Kidney epithelial cell (primary cell): ENCODE measurements at places on chromosomes 5 and 9.

GRCh38 chr9:14398473-14398872 lies 84.5 kb upstream of the NFIB start:
- DNase-seq: no peak

DNA sequence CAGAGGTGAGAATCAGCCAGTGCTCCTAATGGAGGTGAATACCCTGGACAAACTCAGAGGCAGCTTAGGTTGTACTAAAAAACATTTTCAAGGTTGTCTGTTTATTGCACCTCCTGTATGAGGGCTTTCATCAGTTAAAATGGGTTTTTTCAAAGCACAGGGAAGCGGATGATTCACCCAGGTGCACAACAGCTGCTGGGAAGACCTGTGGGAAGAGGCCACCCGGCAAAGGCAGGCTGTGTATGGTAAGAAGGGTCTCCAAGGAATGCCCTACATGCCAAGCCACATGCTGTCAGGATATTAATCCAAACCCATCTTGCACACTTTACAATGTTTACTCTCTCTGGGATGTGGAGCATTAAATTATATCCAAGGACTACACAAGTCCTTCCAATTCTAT lies 14.7 kb downstream of the SIL1 start:
- no peak for DNase-seq

- no peak for DNase-seq
These were observed 34.3 kb downstream of the S1PR3 start for GRCh38 chr9:89025553-89025952.

- no peak for DNase-seq
These were observed 89.6 kb downstream of the SFXN1 start for GRCh38 chr5:175567954-175568353.

DNA sequence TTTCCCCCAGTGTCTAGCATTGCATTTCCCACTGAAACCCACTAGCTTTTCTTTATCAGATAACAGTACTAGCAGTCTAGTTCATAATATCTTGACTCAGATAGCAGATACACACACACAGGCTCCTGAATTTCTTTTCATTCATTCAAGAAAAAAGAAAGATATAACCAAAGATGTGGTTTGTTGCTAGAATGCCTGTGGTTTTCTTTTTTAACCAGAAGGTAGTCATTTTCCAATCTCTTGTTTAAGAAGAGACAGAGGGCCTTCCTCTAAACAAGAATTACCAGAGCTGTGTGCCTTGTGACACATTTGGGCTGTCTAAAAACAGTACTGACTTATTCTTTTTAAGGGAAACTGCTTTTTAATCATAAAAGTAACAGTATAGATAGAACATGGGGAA lies 167.3 kb downstream of the PJA2 start:
- DNase-seq: no peak

DNA sequence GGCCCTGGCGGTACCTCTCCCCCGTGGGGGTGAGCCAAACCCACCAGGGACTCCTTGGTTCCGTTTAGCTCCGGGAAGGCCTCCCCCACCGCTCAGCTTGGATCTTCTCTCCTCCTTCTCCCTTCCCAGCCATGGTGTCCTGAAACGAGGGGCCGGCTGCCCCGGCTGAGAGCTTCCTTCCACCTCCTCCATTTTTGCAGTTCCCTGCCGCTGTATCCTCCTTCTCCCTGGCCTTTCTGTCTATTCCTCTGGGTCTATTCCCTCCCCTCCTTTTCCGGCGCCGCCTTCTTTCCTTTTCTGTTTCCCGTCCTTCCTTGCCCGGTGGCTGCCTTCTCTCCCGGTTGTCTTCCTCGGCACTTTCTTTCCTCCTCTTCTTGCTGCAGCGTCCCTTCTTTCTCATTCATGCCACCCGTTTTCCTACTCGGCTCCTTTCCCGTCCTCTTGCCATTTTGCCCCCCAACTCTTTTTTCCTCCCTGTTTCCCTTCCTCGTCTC lies 110.4 kb downstream of the LIFR start:
- no peak for DNase-seq

DNA sequence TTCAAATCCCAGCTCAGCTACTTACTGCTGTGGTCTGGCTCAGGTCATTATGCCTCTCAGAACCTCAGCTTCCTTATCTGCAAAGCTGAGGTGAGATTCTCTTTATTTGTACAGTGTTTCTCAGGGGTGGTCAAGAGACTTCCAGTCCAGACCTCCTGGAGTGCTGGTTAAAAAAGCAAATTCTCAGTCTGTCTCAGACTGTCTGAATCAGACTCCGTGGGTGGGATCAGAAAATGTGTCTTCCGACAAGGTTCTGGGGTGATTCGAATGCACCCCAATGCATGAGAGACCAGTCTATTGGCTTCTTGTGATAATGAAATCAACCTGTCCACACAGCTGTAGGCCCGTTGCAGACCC lies 137.7 kb upstream of the SMIM23 start:
- no peak for DNase-seq

DNA sequence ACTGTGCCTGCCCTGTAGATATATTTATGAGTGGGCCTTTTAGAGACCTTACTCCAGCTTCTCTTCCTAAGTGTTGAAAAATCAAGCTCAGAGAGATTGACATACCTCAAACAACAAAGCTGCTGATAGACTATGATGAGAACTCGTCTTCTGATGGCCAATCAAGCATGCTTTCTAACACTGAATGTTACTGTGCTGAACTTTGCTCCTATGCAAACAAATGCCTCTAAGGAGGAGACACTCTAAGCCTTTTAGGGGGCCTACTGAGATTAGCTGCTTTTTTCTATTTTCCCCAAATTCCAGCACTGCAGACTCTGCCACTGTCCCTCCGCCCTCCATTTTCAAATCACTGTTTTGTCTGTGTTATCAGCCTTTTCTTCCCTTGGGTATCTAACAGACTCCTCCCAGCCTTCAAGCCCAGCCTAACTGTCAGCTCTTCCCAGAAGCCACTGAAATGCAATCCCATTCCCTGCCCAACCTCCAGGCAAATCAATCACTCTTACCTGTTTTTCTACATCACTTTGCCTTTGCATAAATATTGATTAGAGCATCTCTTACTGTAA lies 39.5 kb downstream of the TXNDC8 start:
- DNase-seq: no peak

DNA sequence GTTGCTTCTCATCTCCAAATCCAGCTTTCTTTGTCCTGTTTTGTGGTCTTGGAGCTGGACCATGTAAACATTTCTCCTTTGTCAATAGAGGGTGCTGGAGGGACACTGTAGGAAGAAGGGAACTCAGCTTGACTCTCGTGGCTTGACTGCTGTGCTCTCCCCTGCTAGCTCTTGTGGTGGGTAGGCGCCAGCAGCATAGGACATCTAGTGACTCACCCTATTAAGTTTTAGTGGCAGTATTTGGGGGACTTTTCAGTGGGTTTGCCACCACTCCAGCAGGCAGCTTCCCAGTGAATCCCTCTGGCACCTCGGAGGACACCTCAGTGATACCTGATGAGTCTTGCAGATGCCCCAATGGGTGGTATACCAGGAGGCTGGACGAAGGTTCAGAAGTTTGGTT lies 97.8 kb downstream of the TSSK1B start:
- DNase-seq: no peak

GRCh38 chr5:763397-763796 lies 21.1 kb downstream of the ZDHHC11B start:
- no peak for DNase-seq

DNA sequence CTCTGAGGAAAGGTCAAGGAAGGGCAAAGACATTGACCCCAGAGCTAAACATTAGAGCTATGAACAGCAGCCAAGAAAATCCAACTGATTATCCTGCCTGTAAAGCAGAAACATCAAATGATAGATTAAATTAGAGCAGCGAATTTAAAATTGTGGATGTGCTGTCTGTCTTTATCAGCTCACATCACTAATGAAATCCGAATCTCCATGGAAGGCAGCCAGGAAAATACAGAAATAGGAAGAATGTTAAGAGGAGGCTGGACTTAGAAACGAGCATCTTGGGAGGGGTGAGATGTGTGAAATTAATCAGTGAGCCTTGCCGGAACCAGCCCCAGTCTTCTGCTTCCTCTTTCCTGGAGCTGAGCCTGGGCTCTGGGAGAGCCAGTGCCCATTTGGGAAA lies 191.0 kb downstream of the PJA2 start:
- no peak for DNase-seq

- DNase-seq: no peak
These were observed 23.9 kb downstream of the VCP start for GRCh38 chr9:35048511-35048910.

DNA sequence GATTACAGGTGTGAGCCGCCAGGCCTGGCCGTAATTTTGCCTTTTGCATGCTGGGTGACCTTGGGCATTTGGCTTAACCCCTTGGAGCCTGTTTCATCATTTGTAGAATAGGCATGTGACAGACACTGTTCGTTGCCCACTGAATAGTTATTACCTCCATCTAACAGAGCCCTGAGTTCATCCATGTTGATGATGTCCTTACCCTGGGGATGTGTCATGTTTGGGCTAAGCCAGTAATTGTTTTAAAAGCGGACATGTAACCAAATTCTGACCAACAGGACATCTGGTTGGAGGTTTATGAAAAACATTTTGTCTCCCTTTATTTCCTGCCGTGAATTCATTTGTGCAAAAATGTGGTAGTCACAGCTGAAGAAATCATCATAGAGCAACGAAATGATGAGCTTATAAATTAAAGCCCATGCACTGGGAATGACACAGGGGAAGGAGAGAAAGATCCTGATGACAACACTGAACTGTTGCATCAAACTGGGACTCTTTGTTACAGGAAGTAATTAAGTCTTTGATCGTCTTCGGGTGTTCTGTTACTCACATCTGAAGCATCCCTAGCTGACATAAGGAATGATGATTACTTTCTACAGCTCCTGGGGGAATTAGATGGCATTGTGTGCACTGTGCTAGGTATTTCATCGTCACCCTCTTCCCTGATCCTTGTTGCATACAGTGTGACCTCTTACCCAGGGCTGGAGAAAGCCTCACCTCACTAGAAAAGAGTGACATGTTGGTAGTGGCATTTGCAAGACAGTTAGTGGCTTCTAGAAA lies 117.8 kb downstream of the FGF18 start:
- no peak for DNase-seq

DNA sequence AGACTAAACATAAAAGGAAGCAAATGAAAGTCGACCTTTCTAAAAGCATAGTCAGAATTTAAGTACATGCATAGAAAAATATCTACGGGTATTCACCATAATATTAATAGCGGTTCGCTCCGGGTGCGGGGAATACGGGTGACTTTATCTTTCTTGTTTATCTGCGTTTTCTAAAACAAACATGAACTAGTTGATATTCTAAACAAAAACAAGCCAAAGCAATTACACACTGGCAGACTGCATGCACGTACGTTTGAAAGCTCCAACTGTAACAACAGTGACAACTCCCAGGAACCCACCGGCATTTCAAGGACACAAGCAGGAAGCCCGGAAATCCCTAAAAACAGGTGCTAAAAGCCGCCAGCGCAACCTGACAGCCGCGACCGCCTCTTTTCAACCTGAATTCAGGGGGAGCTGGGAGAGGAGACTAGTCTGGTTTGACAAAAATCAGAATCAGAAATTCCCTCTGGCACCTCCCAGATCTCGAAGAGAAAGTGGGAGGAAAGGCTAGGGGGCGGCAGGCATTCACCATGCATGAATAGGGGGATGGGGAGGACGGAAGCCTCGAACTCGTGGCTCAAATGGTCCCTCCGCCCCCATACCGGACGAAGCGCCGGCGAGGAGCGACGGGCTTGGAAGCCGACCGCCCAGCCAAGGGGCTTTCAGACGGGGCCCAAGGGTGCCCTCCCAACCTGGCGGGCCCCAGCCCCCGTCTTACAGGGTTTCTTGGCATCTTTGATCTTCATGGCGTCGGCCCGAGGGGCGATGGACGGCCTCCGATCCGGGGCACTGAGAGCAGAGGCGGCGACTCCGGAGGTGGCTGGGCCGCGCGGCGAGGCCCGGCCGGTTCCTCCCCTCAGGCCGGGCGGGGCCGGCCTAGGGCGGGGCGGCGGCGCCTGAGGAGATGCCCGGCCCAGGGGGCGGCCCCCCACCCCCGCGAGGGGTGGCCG lies at the start of gene PANK3:
TSS of gene PANK3 (minus strand) at position 831 of the 950 bp plus-strand sequence. CDS start at position 746, 85 bp downstream.
- no peak for DNase-seq

DNA sequence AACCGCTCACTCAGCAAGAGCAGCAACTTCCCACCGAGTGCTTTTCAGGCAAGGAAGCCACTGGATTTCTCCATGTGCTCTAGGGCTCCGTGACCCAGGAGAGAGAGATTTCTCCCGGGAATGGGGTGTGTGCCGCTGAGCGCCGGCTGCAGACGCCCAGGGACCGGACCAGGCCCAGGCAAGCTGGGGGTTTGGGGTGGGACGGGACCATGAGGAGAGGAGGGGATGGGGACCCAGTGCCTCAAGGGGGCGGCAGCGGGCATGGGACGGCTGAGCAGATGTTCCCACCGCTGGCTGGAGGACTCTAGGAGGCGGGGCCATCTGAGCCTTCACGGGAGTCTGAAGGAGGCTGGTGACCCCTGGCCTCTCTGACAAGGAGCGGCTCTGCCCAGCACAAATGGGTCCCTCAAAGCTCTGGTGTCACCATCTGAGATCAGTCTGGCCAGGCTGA lies 8.5 kb downstream of the LCN9 start:
- DNase-seq: no peak

GRCh38 chr5:132526290-132526973 lies 16.9 kb downstream of the IL5 start:
- no peak for DNase-seq

DNA sequence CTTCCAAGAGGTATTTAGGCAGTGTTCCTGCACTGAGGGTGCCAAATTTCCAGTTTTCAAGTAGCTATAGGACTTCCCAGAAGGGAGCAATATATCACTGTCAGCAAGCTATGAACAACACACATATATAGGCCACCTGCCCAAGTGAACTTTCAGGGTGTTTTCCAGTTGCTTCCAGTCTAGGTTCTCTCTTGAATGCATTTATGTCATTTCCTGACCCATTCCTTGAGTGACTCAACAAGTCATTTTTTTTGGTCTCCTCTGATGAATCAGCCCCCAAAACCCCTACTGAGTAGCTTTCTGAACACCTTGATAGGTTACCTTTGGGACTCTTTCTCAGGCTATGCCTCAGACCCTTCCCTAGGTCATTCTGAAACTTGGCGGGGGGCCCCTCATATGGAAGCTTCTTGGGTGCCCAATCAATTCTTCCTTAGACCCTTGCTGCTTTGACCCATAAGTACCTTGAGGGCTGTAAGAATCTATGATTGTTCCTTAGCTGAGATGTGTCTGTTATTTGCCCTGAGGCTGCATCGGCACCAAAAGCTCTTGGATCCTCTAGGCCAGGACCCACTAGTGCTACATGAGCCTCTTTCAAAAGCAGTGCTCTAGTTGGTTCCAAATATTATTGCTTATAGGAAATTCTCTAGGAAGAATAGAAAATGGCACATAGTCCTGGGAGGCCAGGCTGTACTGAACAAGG lies 12.4 kb downstream of the DNAJB5 start:
- no peak for DNase-seq
